ENCODE measurements at places on chromosomes 2 and 18. TPM values are rescaled to one million over a fixed set of nuclear protein-coding genes. Genes with fewer than 3 reads are reported as not detected.

- DNase-seq = no peak
Observed at GRCh38 chr2:144382849-144383248, 137.1 kb downstream of the ZEB2 start.

GRCh38 chr2:99403084-99403483 lies 65.9 kb downstream of the EIF5B start:
- DNase-seq = no peak

DNA sequence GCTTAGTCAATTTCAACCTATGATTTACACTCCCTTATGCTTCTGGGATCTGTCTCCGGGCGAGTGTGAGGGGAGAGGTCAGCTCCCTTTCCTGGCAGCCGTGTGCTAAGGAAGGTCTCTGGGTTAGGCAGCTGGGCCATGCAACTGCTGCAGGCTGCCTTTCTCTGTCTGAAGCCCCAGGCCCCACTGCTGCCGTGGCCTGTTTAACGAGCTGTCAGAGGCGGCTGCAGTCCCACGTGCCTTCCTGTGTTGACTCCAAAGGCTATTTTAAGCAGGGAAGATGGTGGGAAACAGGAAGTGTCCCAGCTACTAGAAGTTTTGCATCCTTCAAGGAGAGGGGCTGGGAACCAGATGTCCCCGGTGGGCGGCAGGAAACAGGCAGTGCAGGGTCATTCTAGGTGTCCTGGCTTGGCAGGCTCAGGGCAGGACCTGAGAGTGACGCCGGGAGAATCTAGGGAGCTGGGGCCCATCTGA lies 186.4 kb downstream of the TNS1 start:
- no peak for DNase-seq

- DNase-seq = no peak
Observed at GRCh38 chr2:71607151-71607889, 154.0 kb downstream of the DYSF start.

MYL1 gene
- not detected for total RNA-seq

GRCh38 chr18:70693246-70693645 lies 404.4 kb downstream of the SOCS6 start:
- DNase-seq = no peak

XDH gene
- total RNA-seq = 2.2 TPM

RTTN gene
- 12.1 TPM for total RNA-seq

DNA sequence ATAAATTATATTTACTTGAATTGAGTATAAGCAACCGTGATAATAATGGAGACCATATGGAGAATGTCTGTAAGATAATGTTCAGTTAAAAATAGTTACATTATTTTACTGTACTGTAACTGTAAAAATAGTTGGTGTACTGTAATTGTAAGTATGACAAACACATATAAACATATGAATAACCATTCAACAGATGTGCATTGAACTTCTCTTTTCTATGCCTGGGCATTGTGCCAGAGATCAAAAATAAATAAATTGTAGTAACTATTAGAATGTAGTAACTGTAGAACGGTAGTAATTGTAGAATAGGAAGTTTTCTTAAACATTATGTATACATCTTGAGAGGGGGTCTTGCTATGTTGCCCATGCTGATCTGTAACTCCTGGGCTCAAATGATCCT lies 287.4 kb upstream of the EPAS1 start:
- no peak for DNase-seq
